IMR-90 (cell line): ENCODE measurements at places on chromosomes 6 and 20.

- no peak overlapping the region for H3K4me3 ChIP-seq
- H3K36me3 ChIP-seq, result no peaks in the 10 kb centered on the region
- DNase-seq, result no peak
Observed at GRCh38 chr6:51910851-51911250, 176.6 kb downstream of the PKHD1 start.

DNA sequence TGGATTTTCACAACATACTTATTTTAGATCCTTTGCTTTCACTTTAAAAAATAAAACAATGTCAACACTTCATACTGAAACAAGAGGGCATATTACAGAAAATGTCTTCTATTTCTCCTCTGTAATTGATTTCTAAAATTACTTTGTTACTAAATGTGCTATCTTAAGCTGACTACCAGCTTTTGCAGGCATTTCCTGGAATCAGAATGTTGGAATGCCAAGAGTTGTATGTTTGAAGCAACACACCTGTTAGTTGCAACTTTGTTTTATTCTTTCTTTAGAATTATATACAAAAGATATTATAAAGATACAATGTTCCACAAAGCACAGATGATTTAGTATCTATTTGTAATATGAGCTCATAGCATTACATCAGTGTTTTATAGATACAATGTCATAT, 62.5 kb upstream of the TMEM170B start:
- no peak for DNase-seq
- H3K27ac ChIP-seq, result no peak overlapping the region
- peaks cover 2% of the 10 kb centered on the region; the same call in 1 of the 2 replicates for H3K27me3 ChIP-seq
- no peaks in the 10 kb centered on the region for H3K36me3 ChIP-seq
- H3K4me3 ChIP-seq, result no peak overlapping the region

DNA sequence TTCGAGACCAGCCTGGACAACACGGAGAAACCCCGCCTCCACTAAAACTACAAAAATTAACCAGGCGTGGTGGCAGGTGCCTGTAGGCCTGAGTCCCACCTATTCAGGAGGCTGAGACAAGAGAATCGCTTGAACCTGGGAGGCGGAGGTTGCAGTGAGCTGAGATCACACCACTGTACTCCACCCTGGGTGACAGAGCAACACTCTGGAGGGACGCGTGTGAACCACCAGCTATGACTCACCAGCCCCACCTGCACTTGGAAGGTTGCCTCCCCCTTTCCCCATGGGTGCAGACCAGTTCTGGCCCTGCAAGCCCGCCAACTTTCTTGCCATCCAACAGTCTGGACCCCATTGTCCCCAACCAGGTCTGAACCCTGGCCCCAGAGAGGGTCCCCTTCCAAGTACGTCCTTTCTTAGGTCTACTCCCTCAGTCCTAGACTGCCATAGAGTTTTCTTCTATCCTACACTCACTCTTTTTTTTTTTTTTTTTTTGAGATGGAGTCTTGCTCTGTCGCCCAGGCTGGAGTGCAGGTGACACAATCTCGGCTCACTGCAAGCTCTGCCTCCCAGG, 29.2 kb downstream of the ATP9A start:
- H3K27ac ChIP-seq, result no peak overlapping the region
- no peak for DNase-seq
- H3K4me1 ChIP-seq, result peaks cover 12% of the 10 kb centered on the region
- no peaks in the 10 kb centered on the region for H3K27me3 ChIP-seq
- H3K4me3 ChIP-seq, result no peak overlapping the region
- no peaks in the 10 kb centered on the region for H3K36me3 ChIP-seq

DNA sequence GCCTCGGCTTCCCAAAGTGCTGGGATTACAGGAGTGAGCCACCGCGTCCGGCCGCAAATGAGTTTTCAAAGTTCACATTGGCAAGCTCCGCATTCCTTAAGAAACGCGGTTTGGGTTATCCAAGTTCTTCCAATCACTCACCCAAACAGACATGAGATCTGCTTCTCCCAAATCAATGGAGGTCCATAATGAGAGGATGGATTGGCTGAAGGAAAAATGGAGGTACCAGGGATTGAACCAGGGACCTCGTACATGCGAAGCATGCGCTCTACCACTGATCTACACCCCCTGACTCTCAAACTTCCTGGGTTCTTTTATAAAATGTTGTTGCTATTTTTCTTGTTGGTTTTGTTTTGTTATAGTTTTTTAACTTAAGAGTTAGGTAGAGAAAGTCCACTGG, 170.0 kb downstream of the GPX5 start:
- DNase-seq, result peak; percentile 41
- H3K27me3 ChIP-seq, result peaks cover 28% of the 10 kb centered on the region
- H3K27ac ChIP-seq, result no peak overlapping the region
- H3K4me3 ChIP-seq, result no peak overlapping the region
- no peaks in the 10 kb centered on the region for H3K36me3 ChIP-seq

DNA sequence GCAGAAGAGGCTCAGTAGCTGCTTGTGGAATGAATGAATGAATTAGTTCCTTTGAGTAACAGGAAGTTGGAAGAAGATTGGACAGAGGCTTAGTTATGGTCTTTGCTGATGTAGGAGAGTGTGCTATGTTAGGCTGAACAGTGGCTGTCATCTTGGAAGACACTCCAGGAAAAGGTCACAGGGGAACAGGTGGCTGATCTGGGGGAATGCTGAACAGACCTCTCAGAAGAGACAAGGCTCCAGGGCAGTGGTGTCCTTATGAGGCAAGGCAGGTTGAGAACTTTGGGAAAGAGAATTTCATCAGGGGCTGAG, 62.3 kb downstream of the UTRN start:
- 0 out of 2 replicates have a peak overlapping the region, but pooled peaks have one; percentile 56 for H3K27ac ChIP-seq
- DNase-seq, result no peak
- H3K36me3 ChIP-seq, result no peaks in the 10 kb centered on the region; the same call in 1 of the 2 replicates
- H3K27me3 ChIP-seq, result no peaks in the 10 kb centered on the region
- H3K4me1 ChIP-seq, result peaks cover 10% of the 10 kb centered on the region
- no peak overlapping the region for H3K4me3 ChIP-seq

- H3K4me1 ChIP-seq, result no peaks in the 10 kb centered on the region
- no peak overlapping the region for H3K4me3 ChIP-seq
- H3K27me3 ChIP-seq, result no peaks in the 10 kb centered on the region
- H3K36me3 ChIP-seq, result no peaks in the 10 kb centered on the region
Observed at GRCh38 chr6:12895721-12896120, 179.2 kb downstream of the PHACTR1 start.

- H3K27me3 ChIP-seq, result peaks cover 10% of the 10 kb centered on the region
- no peaks in the 10 kb centered on the region for H3K36me3 ChIP-seq
- H3K27ac ChIP-seq, result no peak overlapping the region
- no peak for DNase-seq
- peaks cover 3% of the 10 kb centered on the region; the same call in 1 of the 2 replicates for H3K4me1 ChIP-seq
Observed at GRCh38 chr6:30837870-30838269, 46.4 kb upstream of the DDR1 start.

DNA sequence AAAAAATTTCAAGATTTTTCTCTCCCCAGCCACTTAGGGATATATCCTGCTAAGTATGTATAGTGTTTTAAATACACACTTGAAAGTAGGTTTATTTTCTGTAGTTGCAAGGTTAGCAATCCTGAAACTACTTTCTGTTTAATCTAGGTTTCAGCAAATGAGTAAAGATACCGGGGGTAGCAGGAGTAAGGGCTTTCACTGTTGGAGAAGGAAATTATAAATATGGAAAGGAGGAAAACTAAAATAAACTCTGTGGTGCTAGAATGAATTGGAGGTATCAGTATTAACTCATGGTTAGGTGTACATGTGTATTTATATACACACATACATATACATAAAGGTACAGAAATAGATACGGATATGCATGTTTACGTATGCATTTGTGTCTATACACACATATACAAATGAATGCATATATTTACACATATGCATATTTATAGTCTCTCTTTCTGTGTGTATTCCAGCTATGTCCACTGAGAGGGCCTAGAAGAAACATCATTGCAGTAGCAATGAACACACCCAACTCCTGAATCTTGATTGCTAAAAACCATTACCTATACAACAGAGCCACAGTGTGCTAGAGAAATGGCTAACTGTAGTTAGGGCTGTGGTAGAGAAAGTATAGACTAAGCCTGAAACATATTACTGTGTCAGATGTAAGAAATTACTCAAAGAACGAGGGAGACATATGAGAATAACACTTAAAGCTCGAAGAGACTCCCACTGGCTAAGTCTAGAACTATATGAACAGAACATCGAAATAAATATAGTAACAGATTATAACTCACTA, 95.9 kb upstream of the EMILIN3 start:
- H3K27me3 ChIP-seq, result no peaks in the 10 kb centered on the region
- H3K4me1 ChIP-seq, result no peaks in the 10 kb centered on the region
- no peak overlapping the region for H3K27ac ChIP-seq
- no peak for DNase-seq

GRCh38 chr6:109052852-109053251, 41.8 kb downstream of the SESN1 start:
- peaks cover 1% of the 10 kb centered on the region; the same call in 1 of the 2 replicates for H3K4me1 ChIP-seq
- H3K27me3 ChIP-seq, result no peaks in the 10 kb centered on the region
- DNase-seq, result no peak
- H3K36me3 ChIP-seq, result no peaks in the 10 kb centered on the region

- H3K4me3 ChIP-seq, result no peak overlapping the region
- no peaks in the 10 kb centered on the region for H3K36me3 ChIP-seq
- H3K27ac ChIP-seq, result no peak overlapping the region
- DNase-seq, result no peak
- H3K27me3 ChIP-seq, result peaks cover 5% of the 10 kb centered on the region; the same call in 1 of the 2 replicates
Observed at GRCh38 chr6:82268301-82268846, 20.8 kb upstream of the IBTK start.

DNA sequence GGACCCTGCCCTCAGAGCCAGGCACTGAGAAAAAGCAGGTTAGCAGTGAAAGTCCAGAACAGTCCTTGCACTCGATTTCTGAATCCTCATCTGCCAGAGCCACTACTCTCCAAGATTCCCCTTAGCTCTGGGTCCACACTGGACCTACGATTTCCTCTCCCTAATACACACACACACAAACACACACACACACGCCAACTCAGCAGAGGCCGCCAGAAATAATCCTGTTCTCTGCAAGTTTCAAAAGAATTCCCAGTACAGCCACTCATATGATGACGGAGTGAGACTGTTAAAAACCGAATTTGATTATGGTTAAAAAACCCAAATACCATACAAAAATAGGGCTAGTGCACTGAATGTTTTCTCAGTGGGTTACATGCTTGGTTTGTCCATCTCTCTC, 90.8 kb downstream of the GMPR start:
- H3K4me1 ChIP-seq, result peaks cover 5% of the 10 kb centered on the region
- peaks cover 19% of the 10 kb centered on the region for H3K36me3 ChIP-seq
- H3K27ac ChIP-seq, result no peak overlapping the region
- H3K27me3 ChIP-seq, result no peaks in the 10 kb centered on the region
- no peak overlapping the region for H3K4me3 ChIP-seq

GRCh38 chr6:155177363-155177961, 86.4 kb upstream of the CLDN20 start:
- H3K4me3 ChIP-seq, result no peak overlapping the region
- no peaks in the 10 kb centered on the region for H3K36me3 ChIP-seq
- no peak overlapping the region for H3K27ac ChIP-seq
- DNase-seq, result peak; percentile 76
- H3K4me1 ChIP-seq, result no peaks in the 10 kb centered on the region

GRCh38 chr6:33847078-33847477, 43.3 kb upstream of the MLN start:
- no peak overlapping the region for H3K4me3 ChIP-seq
- no peak for DNase-seq
- peaks cover 12% of the 10 kb centered on the region; the same call in 1 of the 2 replicates for H3K27me3 ChIP-seq
- peaks cover 5% of the 10 kb centered on the region; the same call in 1 of the 2 replicates for H3K4me1 ChIP-seq
- H3K36me3 ChIP-seq, result no peaks in the 10 kb centered on the region

GRCh38 chr6:136015531-136015930, 164.0 kb downstream of the PDE7B start:
- H3K4me3 ChIP-seq, result no peak overlapping the region
- H3K4me1 ChIP-seq, result peaks cover 21% of the 10 kb centered on the region
- H3K27ac ChIP-seq, result peak overlapping the region; percentile 72
- peak; percentile 55 for DNase-seq
- H3K27me3 ChIP-seq, result no peaks in the 10 kb centered on the region
- H3K36me3 ChIP-seq, result peaks cover 1% of the 10 kb centered on the region; the same call in 1 of the 2 replicates

- H3K4me1 ChIP-seq, result peaks cover 3% of the 10 kb centered on the region; the same call in 1 of the 2 replicates
- no peak overlapping the region for H3K4me3 ChIP-seq
- no peaks in the 10 kb centered on the region for H3K36me3 ChIP-seq
- H3K27me3 ChIP-seq, result peaks cover 51% of the 10 kb centered on the region
- H3K27ac ChIP-seq, result no peak overlapping the region
- no peak for DNase-seq
Observed at GRCh38 chr6:3565291-3565690, 108.4 kb upstream of the SLC22A23 start.

- no peak overlapping the region for H3K27ac ChIP-seq
- peaks cover 2% of the 10 kb centered on the region; the same call in 1 of the 2 replicates for H3K27me3 ChIP-seq
- no peak overlapping the region for H3K4me3 ChIP-seq
- DNase-seq, result no peak
- H3K4me1 ChIP-seq, result no peaks in the 10 kb centered on the region
Observed at GRCh38 chr20:53960579-53961272, 109.7 kb downstream of the BCAS1 start.

DNA sequence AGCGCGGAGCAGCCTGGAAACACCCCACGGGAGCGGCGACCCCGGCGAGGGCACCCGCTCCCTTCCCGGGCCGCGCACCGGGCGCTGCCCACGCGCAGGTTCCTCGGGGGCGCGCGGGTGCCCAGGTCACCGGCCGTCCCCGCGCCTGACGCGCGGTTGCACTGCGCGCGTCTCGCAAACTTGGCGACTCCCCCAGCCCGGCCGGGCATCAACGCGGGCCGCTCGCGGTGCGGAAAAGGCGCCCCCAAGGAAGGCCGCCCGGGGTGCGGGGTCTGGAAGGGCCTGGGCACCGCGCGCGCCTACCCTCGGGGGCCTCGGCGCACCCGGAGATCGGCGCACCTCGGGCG, 555 bp upstream of the ZBTB46 start:
- no peaks in the 10 kb centered on the region for H3K27me3 ChIP-seq
- H3K4me1 ChIP-seq, result peaks cover 38% of the 10 kb centered on the region
- H3K36me3 ChIP-seq, result no peaks in the 10 kb centered on the region
- H3K4me3 ChIP-seq, result peak overlapping the region; percentile 59

- H3K27me3 ChIP-seq, result no peaks in the 10 kb centered on the region
- DNase-seq, result no peak
- no peaks in the 10 kb centered on the region for H3K4me1 ChIP-seq
- no peak overlapping the region for H3K4me3 ChIP-seq
- H3K27ac ChIP-seq, result no peak overlapping the region
Observed at GRCh38 chr6:122511193-122511924, 39.8 kb upstream of the SERINC1 start.

- no peak for DNase-seq
- no peak overlapping the region for H3K27ac ChIP-seq
- H3K36me3 ChIP-seq, result no peaks in the 10 kb centered on the region
- no peak overlapping the region for H3K4me3 ChIP-seq
Observed at GRCh38 chr6:118718903-118719302, 67.5 kb upstream of the CEP85L start.

- H3K27me3 ChIP-seq, result no peaks in the 10 kb centered on the region
- H3K27ac ChIP-seq, result no peak overlapping the region
- DNase-seq, result no peak
- no peak overlapping the region for H3K4me3 ChIP-seq
- H3K36me3 ChIP-seq, result no peaks in the 10 kb centered on the region
Observed at GRCh38 chr6:158752613-158753012, 66.6 kb downstream of the EZR start.

DNA sequence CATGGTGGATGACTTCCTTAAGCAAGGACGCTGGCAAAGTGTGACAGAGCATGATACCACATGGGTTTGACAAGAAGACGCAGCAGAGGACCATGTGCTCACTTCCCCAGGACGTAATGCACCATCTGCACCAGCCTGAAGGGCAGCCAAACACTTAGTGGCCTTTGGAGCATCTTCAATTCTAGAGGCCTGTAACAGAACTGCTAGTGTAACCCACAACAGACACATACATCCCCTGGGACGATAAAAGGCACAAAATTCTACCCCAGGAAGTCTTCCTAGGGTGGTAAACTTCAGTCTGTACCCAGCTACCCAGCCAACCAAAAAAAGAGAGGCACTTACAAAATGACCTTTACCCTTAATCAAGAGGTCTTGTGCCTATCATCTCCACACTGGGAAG, 9.2 kb upstream of the CPNE1 start:
- H3K27me3 ChIP-seq, result no peaks in the 10 kb centered on the region
- DNase-seq, result no peak
- peaks cover 47% of the 10 kb centered on the region for H3K36me3 ChIP-seq
- no peak overlapping the region for H3K4me3 ChIP-seq
